Fibroblast of skin of right biceps (primary cell): ENCODE measurements at places on chromosomes 16 and 17.

GRCh38 chr16:2016407-2016922, 3.1 kb upstream of the NPW start:
- DNase-seq: no peak

- DNase-seq: peak; percentile 13
Measured at GRCh38 chr16:66928702-66929388, 3.5 kb upstream of the RRAD start.

DNA sequence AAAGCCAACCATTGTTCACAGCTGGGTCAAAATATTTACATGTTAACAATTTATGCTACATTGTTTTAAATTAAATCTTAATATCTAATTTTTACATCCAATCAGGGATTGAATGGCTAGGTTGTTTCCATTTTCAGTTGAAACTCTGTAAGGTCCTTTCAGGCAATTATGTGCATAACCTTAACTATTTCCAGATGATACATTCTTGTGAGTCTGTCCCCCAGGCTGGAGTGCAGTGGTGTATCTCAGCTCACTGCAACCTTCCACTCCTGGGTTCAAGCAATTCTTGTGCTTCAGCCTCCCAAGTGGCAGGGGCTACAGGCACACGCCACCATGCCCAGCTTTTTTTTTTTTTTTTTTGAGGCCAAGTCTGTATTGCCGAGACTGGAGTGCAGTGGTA, 10.4 kb downstream of the CDC42EP4 start:
- DNase-seq: peak; percentile 59

DNA sequence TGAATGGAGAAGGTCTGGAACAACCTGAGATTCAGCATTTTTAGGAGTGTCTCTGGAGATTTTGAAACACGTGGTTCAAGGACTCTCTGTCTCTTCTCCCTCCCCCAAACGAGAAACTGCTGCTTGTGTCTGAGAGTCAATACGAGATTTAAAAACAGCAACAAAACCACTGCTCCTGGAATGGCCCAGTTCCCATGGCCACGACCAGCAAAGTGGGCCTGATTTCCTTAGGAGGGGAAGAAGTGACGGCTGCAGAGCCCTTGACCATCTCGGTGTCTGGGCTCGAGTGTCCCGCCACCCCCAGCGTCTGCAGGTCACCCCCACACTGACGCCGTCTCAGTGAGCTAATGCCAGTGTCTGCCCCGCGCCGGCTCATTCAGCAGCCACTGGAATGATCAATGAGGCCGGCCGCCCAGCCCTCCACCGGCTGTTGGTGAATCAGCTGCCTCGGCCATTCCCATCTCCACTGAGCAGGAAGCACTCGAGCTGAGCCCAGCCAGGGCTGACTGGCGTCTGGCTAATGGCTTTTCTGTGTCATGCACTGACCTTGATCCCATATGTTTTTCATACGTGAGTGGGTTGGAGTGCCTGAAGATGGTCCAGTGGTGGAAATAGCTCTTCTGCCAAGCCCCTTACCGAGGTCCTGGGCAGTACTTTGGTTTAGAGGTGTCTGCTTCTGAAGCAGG, 151.8 kb downstream of the PITPNC1 start:
- DNase-seq: peak; percentile 90

GRCh38 chr16:10188236-10188635, 6.0 kb upstream of the GRIN2A start:
- peak; percentile 8 for DNase-seq

DNA sequence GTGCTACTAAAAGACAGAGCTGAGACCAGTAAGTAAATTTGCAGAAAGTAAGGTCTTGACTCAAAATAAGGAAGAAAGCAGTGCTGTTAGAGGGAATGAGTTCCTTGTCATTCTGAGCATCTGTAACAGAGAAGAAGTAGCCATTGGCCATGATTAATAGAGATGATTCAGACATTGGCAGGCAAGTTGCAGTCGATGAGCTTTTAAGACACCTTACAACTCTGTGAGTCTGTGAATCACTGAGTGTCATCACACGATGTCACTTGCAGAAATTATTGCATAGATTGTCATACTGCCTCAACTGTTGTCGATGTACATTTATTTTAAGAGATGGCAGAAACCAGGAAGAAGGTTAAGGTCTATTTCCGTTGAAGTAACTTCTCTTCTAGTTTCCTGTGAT, 201.1 kb upstream of the CDH13 start:
- DNase-seq: peak; percentile 18

- DNase-seq: no peak
Measured at GRCh38 chr16:51107742-51108141, 43.3 kb downstream of the SALL1 start.
